NCI-H510A treated with DMSO at 0.1 percent for 48 hours (cell line): ENCODE measurements at places on chromosomes 1 and 21.

GRCh38 chr1:201096977-201097856 lies 15.0 kb downstream of the CACNA1S start:
- no peak for DNase-seq

GRCh38 chr21:21188513-21189195 lies 190.4 kb downstream of the NCAM2 start:
- no peak for DNase-seq

- DNase-seq = no peak
These were observed 5.8 kb downstream of the SHISA4 start for GRCh38 chr1:201894343-201895119.

DNA sequence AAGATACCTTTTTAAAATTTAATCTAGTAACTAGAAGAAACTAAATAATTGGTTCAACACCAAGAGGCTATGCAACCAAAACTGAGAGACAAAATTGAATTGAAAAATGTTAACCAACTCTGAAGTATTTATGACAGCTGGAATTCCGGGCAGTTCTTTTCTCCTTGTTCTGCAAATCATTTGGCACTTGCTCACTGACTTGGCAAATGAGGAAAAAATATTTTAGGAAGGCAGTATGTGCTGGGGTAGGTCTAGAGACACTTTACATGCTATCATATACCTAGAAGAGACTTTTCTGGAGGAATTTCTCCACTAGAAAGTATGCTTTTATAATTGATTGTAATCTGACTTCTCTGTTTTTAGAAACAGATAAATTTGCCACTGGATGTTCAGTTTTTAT lies 22.1 kb upstream of the SH3D21 start:
- DNase-seq = no peak

GRCh38 chr1:50289495-50289894 lies 133.7 kb downstream of the DMRTA2 start:
- DNase-seq = no peak

DNA sequence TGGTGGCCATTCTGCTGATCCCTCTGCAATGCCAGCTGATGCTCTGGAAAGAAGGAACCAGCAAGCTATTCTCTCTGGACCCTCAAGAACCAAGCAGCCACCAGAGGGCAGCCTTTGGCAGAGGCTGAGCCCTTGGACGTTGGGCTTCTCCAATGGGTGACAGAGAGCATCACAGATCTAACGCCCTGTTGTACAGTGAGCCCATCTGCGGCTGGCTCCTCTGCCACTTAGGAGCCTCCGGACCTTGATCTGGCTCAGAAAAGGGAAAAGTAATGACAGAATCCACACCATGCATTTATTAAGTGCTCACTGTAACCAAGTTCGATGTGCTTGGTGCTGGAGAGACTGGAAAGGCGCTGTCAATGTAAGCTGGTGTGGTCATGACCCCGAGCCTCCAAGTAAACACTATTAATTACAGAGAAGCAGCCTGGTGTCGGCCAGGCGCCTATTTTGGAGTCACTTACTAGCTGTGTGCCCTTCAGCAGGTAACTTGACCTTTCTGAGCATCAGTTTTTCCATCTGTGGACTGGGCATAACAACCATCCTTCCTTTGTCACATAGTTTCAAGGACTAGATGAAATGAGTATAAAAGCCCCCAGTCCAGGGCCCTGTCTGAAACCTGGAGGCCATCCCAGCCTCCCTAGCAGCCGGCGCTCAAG lies 34.9 kb downstream of the ECE1 start:
- peak; percentile 80 for DNase-seq

DNA sequence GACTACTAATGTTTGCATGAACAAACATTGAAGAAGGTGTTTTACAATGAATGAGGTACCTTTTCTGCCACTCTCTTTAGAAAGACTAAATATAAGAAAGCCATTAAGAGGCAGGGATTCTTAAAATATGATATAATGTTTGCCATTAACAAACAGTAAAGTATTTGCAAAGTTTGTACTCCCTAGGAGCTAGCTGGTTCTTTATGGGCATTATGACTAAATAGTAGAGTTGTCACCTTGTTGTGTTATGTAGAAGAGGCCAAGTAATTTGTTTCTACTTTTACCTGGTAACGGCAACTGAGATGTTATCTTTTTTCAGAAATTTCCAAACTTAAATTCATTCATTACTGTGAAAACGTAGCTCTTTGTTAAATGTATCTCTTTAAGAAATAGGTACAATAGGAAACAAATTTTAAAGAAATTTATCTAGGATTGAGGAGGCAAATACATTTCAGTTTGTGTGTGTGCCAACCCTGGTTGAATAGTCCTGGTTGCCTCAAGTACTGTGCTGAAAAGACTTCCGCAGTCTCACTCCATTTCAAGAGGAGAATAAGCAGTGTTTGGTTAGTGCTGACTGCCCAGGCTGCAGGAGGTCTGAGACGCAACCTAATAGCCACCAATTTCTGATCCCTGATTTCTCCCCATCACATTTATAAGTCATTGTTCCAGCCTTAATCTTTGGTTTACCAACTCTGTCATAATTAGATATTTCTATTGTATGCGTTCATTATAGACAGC lies 52.1 kb downstream of the WDR3 start:
- DNase-seq = no peak

GRCh38 chr1:213041443-213041842 lies 9.6 kb upstream of the RPS6KC1 start:
- no peak for DNase-seq

- DNase-seq = no peak
These were observed at the start of gene LAX1 for GRCh38 chr1:203765029-203765837. Gene LAX1, plus strand, starts transcription at chr1:203765183. Its CDS starts 383 bp downstream, at chr1:203765566.

GRCh38 chr1:55052221-55053142 lies 13.1 kb downstream of the PCSK9 start:
- DNase-seq = no peak

GRCh38 chr1:92488832-92489231 lies 2.1 kb upstream of the GFI1 start:
- no peak for DNase-seq

DNA sequence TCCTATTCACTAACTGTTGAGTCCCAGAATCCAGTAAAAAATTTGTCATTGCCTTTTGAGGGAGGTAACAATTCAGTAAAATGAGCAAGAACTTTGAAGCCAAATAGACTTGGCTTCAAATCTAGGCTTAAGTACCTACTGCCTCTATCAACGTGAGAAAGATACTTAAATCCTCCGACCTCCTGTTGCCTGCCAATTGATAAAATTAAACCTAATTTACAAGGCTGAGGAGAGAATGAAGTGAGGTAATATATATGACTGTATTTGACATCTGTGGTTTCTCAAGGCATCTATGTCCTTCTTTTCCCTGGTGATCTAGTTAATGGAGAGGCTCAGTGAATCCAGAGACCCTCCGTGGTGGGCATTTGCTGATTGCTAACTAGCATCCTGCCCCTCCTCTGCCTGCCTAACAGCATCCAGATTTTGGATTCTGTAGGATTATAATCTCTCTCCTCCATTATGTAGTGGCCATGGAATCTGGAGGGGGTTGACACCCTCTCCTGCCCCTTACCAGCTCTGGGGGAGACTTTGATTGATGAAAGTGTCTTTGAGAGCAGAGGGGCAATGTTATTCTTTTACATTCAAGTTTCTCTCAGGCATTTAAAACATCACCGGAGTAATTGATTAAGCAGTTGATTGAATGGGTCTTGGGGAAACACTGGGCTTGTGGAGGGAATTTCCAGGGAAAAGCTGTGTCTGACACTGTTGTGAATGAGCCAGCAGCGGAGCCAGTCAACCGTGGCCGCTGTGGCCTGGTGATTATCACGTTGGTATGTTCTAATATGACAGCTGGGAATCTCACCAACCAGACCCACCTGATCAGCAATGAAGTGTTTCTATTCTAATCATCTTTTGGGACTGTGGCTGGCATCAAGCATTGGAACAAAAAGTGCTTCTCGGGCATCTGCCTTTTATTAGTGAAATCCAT lies 140.7 kb upstream of the FAM78B start:
- DNase-seq = peak; percentile 13

- DNase-seq = no peak
These were observed 2.0 kb downstream of the EDEM3 start for GRCh38 chr1:184752656-184753055.

GRCh38 chr21:37199057-37199924 lies 67.8 kb downstream of the VPS26C start:
- DNase-seq = no peak

- no peak for DNase-seq
These were observed 2.1 kb downstream of the LINGO4 start for GRCh38 chr1:151803164-151803563.

DNA sequence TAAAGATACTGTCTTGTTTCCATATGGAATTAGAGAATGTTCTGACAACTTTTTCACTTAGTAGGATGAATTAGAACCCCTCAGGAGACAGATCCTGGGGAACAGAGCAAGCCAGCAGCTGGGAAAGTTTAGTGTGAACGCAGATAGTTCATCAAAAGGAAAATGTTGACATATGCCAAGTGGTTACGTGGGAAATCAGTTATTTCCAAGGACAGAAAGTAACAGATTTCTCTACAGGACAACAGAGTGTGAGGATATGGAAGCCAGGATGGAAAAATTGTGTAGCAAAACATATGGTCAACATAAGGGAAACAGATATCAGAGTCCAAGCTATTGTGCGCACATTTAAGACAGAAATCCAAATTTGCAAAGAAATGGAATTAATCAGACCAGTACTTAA lies 419.5 kb downstream of the LRRIQ3 start:
- no peak for DNase-seq

DNA sequence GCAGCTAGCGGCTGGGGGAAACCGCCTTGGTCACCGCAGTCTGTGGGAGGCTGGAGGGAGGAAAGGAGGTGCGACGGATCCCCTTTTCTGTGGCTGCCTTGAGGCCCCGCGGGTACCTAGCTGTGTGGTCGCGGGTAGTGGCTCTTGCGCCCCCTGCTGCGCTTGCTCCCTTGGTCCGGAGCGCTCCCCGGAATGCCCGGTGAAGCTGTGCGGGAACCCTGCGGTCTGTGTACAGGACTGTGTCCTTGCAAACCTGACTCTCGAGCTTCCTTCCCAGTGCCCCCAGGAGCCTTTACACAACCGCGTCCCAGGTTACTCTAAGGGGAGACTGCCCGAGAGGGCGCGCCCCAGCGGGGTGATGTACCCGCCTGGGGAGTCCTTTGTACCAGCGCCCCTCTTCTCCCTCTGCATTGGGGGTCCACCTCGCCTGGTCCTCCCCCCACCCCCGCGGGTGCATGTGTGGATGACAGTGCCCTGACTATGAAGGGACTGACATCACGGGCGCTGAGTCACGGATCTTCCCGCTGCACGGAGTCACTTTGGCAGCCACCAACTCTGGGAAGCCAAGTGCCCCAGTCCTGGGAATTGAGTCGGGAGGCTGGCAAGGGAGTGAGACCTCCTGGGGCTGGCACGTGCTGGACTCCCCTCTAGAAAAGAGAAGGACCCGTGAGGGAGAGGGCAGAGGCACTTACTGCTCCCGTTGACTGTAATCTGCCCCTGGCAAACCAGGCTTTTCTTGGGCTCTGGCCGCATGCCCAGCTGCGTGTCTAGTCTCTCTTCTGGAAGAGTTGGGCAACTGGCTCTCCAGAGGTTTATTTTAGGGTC lies 816 bp downstream of the IL6R start:
- DNase-seq = no peak

DNA sequence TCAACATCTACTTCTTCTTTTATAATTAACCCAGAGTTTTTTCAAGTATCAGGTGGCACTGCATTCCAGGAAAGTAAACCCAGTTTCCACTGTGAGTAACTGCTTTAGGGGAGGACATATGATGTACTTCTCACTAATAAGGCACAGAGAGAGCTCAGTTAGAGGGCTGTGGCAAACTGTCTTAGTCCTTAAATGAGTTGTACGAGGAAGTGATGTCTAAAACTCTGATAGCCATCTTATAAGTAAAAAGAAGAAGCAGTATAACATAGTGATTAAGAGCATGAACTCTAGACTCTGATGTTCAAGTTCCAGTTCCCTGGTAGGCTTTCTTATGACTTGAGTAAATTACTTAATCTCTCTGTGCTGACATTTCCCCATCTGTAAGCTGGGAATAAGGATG lies 58.7 kb upstream of the PTGS2 start:
- DNase-seq = no peak

DNA sequence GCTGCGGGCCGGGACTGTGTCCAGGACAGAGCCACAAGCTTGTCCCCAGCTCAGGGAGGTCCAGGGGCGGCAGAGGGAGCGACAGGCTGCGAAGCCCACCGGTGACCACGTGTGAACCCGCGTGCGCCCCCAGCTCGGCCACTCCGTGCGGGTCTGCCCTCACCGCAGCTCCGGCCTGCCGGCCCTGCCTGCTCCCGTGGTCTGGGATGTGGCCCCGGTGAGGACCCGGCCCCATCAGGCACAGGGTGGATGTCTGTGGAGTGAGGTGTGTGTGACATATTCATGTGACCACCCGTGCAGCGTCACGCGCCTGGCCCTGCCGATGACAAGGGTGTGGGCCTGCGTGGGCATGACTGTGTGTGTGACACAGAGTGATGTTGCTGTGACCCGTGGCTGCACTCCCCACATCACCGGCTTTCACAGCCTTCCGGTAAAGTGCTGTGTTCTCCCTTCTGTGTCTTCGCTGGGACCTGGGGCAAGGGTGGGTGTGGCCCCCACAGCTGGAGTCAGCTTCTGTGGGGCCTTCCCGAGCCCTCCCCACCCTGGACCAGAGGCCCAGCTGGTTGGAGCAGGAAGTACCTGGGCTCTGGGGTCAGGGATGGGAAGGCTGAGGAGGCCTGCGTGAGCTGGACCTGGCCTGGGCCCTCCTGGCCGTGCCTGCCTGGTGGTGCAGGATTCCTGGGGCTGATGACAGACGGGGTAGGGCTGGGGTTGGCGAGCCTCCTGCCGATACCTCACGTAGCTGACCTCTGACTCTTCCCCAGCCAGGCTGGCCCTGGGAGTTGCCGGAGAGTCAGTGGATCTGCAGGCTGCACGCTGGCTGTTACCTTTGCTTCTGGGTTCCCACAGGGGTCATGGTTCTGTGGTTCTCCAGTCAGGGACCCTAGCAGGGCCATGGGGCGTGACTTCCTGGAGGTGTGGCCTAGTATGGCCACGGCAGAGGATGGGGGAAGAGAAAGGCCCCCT lies 4.1 kb downstream of the RNF223 start:
- DNase-seq = no peak

GRCh38 chr1:42690477-42691156 lies 8.4 kb downstream of the YBX1 start:
- no peak for DNase-seq

DNA sequence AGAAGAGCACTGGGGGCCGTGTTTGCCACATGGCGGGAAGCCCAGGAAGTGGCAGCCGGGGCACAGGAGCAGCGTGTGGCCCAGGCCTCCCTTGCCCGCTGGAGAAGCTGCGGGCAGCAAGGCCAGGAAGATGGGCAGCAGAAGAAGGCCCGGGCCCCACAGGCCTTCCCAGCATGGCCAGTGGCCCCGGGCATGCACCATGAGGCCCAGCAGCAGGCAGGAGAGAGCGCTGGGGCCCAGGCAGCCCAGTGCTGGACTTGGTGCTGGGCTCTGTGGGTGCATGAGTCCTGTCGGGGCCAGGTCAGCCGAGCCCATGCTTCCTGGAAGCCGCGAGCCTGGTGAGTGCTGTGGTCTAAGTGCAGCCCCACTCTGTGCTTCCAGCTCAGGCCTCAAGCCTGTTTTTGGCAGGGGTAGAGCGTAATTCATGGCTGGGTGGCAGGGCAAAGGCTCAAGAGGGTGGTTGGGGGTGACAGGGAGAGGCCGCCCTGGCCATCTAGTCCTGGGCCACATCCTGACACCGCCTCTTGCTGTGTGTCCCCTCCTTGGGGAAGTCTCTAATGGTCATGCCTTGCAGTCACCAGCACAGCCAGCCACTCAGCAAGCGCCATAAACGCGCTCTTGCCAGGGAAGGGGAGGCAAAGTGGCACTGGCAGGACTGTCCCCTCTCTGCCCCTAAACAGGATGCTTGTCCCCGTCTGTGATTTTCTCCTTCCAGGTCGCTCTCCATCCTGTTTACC lies 21.3 kb downstream of the MTHFR start:
- DNase-seq = no peak
